B cell (primary cell): ENCODE measurements at places on chromosomes 11 and 22. TPM values are rescaled to one million over a fixed set of nuclear protein-coding genes. Genes with fewer than 3 reads are reported as not detected.

GRCh38 chr11:9625728-9626127 is 38.1 kb upstream of the SWAP70 start:
- no peaks in the 10 kb centered on the region for H3K36me3 ChIP-seq
- no peaks in the 10 kb centered on the region for H3K27me3 ChIP-seq
- no peak for DNase-seq
- peaks cover 24% of the 10 kb centered on the region for H3K4me1 ChIP-seq

DNA sequence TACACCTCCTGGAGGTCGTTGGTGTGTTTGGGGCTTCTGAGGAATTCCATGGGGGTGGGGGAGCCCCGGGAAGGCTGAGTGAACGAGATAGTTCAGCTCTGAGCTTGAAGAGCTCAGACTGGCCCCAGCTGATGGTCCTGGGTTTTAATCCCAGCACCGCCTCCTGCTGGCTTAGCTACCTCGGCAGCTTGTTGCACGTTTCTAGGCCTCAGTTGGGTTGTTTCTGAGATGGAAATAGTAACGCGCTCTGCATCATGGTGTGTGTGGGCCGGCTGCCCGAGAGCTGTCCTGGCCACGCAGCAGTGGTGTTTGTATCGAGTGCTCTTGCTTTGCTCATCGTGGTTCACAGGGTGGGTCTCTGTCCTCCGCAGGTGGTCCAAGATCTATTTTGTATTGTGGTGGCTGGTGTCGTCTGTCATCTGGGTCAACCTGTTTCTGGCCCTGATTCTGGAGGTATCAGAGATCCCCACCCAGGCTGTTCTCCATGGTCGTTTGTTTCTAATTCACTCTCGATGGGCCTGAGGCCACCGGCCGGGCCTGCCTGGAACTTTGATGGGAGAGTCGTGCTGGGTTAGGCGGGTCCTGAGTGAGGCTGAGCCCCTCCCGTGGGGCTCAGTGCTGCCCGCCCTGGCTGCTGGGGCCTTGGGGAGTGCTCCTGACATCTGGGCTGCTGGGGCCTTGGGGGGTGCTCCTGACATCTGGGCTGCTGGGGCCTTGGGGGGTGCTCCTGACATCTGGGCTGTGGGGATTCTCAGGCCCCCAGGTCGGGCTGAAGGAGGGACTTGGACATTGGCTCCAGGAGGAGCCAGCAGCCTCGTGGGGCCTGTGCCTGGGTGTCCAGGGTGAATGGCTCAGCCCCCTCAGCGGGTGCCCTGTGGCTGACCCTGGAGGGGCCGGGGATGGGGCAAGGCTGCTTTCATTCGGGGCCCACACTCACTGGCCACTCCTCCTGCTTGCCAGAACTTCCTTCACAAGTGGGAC is 37.7 kb downstream of the TPCN2 start:
- H3K27ac ChIP-seq = no peak overlapping the region
- no peak overlapping the region for H3K4me3 ChIP-seq
- no peaks in the 10 kb centered on the region for H3K27me3 ChIP-seq
- peaks cover 1% of the 10 kb centered on the region for H3K36me3 ChIP-seq
- no peak for DNase-seq

GRCh38 chr11:15764326-15764725 is 592.0 kb downstream of the SOX6 start:
- no peaks in the 10 kb centered on the region for H3K4me1 ChIP-seq
- H3K36me3 ChIP-seq = no peaks in the 10 kb centered on the region
- no peak for DNase-seq
- no peak overlapping the region for H3K27ac ChIP-seq
- no peaks in the 10 kb centered on the region for H3K27me3 ChIP-seq

GRCh38 chr11:82038154-82038553 is 695.5 kb downstream of the FAM181B start:
- no peaks in the 10 kb centered on the region for H3K27me3 ChIP-seq
- no peak overlapping the region for H3K4me3 ChIP-seq
- DNase-seq = no peak

- no peak overlapping the region for H3K27ac ChIP-seq
- H3K4me3 ChIP-seq = no peak overlapping the region
- H3K4me1 ChIP-seq = peaks cover 14% of the 10 kb centered on the region
- no peaks in the 10 kb centered on the region for H3K36me3 ChIP-seq
- no peaks in the 10 kb centered on the region for H3K27me3 ChIP-seq
Measured at GRCh38 chr11:116835042-116835772, 2.2 kb downstream of the APOA1 start.

- H3K27ac ChIP-seq = peak overlapping the region; percentile 83
- H3K36me3 ChIP-seq = no peaks in the 10 kb centered on the region
- H3K4me3 ChIP-seq = peak overlapping the region; percentile 2
- DNase-seq = peak; percentile 80
- H3K4me1 ChIP-seq = peaks cover 82% of the 10 kb centered on the region
Measured at GRCh38 chr22:36405671-36406538, 18.1 kb upstream of the MYH9 start.

GRCh38 chr11:72553706-72554105 is 119.4 kb upstream of the CLPB start:
- no peaks in the 10 kb centered on the region for H3K27me3 ChIP-seq
- no peaks in the 10 kb centered on the region for H3K4me1 ChIP-seq
- H3K36me3 ChIP-seq = no peaks in the 10 kb centered on the region

Gene GP1BB
- 0.27 TPM in 1 of 2 replicates, not detected in the other for total RNA-seq

Gene CNGA4
- total RNA-seq = 0.22 and 0.79 TPM in 2 replicates

Gene AMOTL1
- total RNA-seq = 0.30 and 0.75 TPM in 2 replicates
